ENCODE measurements at places on chromosomes 3 and 15.

- DNase-seq: no peak
Observed at GRCh38 chr3:55480911-55481743, 6.0 kb downstream of the WNT5A start.

GRCh38 chr3:37712918-37713817 lies 148.5 kb upstream of the CTDSPL start:
- no peak for DNase-seq

GRCh38 chr3:162933656-162934055 lies 1437.0 kb downstream of the OTOL1 start:
- DNase-seq: no peak

- no peak for DNase-seq
Observed at GRCh38 chr3:79367803-79368202, 400.0 kb downstream of the ROBO1 start.

- DNase-seq: no peak
Observed at GRCh38 chr15:48402427-48403177, 71.4 kb downstream of the DUT start.

DNA sequence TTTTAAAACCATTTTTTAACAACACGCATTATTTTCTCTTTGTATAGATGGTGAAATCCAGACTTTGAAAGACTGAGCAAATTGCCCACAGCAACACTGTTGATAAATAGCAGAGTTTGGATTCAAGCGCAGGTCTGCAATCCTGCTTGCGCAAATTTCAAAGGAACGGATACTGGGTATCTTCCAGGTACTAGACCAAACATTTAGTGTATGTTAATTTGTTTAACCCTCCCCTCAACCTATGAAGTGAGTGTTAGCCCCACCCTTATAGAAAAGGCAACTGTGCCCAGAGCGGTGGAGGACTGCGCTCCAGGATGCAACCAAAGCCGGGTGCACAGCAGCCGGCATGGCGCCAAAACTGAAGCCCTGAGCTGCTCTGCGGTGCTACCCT lies 103.8 kb downstream of the CPN2 start:
- DNase-seq: no peak

DNA sequence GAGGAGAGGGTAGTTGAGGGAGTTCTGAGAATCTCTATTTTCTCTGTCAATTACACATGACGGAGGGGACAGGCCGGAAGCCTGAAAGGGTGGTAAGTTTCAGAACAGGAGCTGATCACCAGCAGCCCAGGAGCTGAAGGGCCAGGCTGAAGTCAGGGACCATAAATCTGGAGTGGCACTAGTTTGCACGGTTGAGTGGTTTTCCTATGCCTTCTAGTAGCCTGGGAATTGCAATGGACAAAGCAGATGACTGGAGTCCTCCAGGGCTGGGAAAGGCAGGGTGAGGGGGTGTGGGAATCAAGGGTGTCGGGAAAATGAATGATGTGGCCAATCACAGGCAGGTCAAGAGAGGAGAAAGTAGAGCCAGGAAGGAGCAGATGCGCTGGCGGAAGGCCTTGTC lies 72.5 kb downstream of the MAGEF1 start:
- DNase-seq: no peak

DNA sequence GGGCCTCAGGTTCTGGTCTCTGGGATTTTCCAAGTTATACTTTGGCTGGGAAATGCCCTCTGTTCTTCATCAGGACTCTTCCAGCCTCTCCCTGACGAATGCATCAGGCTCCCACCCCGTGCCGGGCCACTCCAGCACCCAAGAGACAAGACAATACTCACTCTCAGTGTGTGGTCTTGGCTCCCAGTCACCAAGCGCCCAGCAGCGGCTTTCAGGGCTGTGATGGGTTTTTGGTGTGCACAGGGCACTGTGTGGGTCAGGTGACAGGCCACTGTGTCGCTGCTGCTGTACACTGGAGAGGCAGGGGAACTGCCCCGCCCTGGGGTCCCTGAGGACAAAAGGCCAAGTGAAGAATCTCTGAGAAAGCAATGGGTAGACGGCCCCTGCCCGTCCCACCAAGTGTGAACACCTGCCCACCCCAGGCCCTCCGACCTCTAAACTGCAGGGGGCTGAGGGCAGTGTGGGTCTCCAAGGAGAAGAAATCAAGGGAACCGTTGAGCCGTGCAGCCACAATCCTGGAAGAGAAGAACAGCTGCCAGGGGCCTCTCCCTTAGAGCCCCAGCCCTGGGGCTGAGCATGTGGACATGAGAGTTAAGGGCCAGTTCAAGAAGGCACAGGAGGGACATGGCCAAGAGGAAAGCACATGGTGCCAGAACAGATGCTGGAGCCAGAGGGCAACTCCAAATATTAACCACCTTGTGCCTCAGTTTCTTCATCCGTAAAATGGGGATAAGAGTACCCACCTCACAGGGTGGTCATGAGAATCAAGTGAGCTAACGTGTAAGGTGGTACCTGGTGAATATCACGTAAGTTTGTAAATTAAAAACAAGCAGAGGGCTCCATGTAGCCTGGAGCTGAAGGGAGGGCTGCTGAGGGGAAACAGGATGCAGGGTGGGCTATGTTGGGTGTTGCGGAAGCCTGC lies 34.1 kb downstream of the PTPN23 start:
- no peak for DNase-seq

DNA sequence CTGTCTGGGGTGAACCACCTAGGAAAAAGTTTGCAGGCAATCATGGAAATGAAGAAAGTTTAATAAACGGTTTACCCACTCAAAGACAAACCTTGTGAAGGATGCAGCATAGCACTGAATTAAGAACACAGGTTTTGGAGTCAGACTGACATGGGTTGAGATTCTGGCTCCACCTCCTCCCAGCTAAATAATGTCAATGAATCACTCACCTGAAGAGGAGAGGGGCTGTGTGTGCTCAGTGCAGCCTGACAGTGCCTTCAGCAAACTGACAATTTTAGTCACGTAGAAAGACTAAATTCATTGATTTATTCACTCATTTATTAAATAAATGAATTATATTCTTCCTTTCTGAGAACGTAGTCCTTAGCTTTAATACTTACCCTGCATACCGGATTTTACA lies 18.9 kb downstream of the NR1I2 start:
- DNase-seq: no peak

- no peak for DNase-seq
Observed at GRCh38 chr3:20776286-20776685, 590.3 kb upstream of the SGO1 start.

GRCh38 chr3:82610236-82610635 lies 848.8 kb upstream of the GBE1 start:
- no peak for DNase-seq

All from activated CD4-positive, alpha-beta T cell treated with anti-CD3 and anti-CD28 coated beads, Interleukin-2, amount 10 ng/mL, durations not matched to agents 24 days and 14 days (primary cell).